ENCODE measurements at places on chromosomes 5 and 9.

DNA sequence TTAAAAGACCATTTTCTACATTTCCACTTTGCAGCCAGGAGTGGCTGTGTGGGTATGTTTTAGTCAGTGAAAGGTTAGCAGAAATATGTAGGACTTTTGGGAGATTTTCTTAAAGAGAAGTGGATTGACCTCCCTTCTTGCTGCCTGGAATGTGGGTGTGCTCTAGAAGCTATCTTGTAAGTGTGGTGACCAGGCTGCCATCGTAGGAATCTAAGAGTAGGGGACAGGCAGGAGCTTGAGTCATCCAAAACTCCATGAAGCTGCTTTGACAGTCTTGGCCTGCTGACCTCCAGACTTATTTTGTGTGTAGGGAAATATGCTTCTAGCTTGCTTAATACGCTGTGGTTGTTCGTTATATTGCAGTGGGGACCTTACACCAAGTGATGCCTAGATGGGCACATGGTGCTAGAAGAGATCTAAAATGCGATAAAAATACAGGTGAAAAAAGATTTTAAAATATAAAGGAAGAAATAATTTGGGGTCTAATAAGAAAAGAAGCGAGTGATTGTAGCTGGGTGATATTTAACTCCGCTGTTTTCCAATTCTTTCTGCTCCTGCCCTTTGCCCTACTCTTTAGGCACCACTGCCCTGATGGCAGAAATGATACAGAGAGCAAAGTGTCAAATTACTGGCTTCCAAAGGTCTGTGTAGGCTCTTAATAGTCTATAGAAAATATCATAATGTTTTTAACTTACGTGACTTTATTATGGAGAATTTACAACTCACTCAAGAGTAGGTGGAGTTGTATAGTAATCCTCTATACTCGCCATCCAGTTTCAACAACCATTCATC lies 298.2 kb upstream of the ZNF608 start:
- DNase-seq: no peak

- DNase-seq: no peak
These were observed at the start of gene SLIT3 for GRCh38 chr5:169300468-169301385. Gene SLIT3 (minus strand): TSS chr5:169301139. CDS start chr5:169300709, 430 bp downstream.

DNA sequence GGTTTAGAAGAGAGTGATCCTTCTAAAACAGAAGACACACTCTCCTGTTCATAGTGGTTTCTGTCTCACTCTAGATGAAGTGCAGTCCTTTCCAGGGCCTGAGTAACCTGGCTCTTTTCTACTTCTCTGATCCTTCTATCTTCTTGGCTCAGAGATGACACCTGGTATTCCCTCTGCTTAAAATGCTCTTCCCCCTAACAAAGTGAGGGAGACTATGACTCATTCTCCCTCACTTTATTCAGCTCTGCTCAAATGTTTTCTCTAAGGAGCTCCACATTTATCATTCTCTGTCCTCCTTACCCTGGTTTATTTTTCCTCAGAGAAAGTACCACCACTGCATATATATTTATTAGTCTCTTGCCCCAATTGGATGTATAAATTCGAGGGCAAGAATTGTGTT lies 24.6 kb downstream of the TUT7 start:
- no peak for DNase-seq

DNA sequence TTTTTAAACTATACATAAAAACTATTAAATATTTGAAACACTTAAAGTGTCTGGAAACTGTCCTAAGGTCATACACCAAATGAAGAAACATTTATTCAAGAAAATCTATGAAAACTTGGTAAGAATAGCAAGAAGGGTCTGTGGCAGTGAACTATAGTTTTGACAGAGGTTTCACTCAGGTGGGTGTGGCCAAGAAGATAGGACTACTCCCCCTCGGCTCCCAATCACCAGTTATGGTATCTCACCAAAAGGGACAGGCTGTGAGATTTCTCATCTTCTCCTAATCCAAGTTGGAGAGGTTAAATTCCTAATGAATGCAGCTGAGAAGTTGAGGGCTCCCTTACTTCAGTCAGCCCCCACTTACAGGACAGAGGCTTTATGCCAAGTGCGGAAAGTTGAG lies 2.9 kb downstream of the ARSK start:
- no peak for DNase-seq

GRCh38 chr5:132928062-132928407 lies 35.4 kb downstream of the AFF4 start:
- DNase-seq: no peak

- no peak for DNase-seq
These were observed 7.4 kb downstream of the CTNNA1 start for GRCh38 chr5:138760448-138761110.
